GM19239 (cell line): ENCODE measurements at places on chromosomes 3 and 15.

GRCh38 chr15:51649659-51650521 is 27.3 kb upstream of the DMXL2 start:
- DNase-seq = peak; percentile 36

- DNase-seq = no peak
These were observed 9.2 kb downstream of the THBS1 start for GRCh38 chr15:39589815-39590644.

DNA sequence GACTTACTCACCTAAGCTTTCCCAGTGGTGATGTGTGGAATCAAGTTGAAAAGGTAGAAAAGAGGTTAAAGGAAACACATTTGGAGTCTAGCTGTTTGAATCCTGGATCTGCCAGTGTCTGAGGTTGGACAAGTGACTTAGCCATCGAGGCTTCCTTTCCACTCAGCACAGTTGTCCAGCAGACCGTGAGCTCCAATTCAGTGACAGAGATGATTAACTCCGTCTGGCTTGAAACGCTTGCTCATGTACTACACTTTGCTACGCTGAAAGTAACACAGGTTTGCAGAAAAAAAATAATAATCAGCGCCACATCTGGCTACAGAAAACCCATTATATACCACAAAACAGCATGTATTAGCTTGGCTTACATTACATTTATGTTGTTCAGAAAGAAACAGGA is 364.9 kb upstream of the MCTP2 start:
- DNase-seq = no peak

GRCh38 chr3:60847791-60848190 is 403.5 kb downstream of the FHIT start:
- DNase-seq = no peak

DNA sequence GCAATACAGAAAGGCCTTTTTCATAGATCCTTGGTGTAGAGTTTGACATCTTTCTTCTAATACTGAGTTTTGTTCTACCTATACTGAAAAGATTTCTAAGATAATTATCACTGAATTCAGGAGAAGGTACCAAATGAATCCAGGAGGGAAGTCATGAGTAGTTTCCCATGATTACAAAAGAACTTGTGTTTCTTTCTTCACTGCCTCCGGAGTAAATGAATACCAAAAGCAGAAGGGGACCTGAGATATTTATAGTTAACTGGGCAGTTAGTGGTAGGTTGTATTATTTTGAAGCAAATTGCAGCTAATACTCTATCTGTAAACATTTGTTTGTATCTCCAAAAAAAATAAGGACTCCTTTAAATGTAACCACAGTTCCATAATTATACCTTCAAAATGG is 175.4 kb downstream of the SUCNR1 start:
- DNase-seq = no peak

- no peak for DNase-seq
These were observed 107.2 kb downstream of the CHST2 start for GRCh38 chr3:143226678-143227291.

DNA sequence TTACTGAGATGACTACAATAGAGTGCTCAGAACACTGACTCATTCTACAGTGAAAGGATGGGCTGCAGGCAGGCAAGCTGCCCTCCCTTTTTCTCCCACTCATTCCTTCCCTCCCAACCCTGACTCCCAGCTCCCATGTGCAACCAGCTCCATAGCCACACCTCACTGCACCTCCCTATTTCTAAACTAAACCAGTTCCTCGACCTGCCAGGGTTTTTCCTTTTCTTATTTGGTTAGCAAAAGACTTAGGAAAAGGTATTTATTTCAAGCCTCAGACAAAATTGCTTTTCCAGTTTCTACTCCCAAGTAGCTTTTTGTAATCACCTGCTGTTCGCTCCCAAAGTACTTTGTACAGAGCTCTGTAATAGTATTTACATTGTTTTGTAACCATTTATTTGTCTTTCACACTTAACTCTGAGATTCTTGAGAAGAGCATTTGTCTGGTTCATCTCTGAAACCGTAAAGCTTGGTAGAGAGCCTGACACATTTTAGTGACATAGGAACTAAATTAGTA is 2.2 kb downstream of the AADAC start:
- DNase-seq = no peak

DNA sequence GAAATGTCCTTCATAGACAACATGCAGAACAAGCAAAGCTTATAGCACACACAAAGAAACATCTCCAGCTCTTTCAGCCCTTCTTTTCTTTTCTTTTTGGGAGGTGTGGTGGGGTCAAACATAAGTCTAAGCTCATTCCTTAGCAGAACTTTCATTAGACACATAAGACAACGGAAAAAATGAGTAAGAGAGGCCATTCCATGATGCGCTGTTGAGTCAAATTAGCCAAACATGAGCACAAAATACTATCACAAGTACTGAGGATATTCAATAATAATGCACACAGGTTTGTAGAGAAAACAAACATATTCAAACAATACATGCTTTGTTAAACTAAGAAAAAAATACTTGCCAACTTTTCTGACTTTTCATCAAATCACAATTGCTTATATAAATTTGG is 83.0 kb downstream of the PLOD2 start:
- no peak for DNase-seq

DNA sequence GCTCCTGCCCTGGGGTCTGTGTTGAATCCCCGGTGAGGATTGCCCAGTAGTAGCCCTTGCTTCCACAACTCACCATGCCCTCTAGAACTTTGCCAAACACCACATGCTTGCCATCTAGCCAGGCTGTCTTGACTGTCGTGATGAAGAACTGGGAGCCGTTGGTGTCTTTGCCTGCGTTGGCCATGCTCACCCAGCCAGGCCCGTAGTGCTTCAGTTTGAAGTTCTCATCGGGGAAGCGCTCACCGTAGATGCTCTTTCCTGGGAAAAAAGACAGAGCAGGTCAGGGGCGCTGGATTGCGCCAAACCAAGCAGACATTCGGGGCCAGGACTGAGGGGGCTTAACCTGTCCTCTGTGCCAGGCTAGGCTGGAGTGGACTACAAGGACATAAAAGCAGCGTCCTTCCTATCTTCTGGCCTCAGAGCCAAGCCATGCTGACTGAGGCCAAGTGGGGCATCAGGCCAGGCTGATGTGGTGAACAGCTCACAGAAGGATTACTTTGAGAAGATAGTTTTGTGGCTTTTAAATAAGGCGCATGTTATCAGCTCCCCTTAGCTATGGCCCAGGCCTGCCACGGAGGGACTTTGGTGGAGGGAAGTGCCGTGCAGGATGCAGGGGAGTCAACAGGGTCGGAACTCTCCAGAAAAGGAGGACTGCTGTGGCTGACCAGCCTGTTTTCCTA is 5.3 kb downstream of the SNX22 start:
- DNase-seq = no peak

GRCh38 chr15:53360881-53361280 is 398.6 kb downstream of the WDR72 start:
- no peak for DNase-seq

- no peak for DNase-seq
These were observed 118.1 kb downstream of the CLSTN2 start for GRCh38 chr3:140052771-140053702.

DNA sequence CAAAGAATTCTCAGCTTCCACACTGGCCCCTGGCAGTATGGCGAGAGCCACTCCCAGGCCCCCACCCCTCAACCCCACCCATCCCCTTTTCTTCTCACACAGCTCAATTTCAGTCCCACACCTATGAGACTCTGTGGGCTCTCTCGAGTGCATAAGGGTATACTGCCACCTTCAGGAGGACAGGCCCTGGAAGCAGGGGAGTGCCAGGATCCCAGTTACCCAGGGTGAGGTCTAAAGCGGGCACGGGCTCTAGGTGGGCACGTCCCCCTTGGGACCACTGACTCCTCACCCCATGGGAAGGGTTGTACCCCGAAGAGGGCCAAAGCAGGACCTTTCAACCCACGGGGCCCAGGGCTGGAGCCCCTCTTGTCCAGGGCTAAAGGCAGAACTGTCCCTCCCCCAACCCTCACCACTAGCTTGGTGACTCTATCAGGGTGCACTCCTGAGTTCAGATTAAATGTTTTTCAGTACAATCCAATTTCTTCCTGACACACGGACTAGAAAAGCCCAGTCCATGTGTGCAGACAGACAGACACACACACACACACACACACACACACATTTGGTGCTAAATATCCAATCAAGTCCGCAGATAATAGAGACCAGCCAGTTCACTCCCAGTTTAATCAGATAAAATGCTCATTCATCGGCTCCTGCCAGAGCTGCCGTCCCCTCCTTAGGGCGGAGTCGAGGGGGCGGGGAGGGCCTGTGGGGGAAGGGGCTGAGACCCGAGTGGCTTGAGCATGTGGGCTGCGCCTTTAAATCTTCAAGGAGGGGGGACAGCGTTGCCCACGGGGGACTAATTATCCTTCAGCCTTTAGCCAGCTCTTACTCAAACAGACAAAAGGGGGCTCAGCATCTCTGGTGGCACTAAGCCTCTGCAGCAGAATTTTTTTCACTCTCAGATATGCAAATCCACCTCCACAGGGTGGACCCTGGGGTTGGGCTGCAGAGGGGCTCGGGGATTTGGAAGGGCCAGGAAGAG is 59.3 kb downstream of the CYP11A1 start:
- DNase-seq = peak; percentile 57

- no peak for DNase-seq
These were observed 36.9 kb downstream of the POLR2M start for GRCh38 chr15:57743424-57743823.

DNA sequence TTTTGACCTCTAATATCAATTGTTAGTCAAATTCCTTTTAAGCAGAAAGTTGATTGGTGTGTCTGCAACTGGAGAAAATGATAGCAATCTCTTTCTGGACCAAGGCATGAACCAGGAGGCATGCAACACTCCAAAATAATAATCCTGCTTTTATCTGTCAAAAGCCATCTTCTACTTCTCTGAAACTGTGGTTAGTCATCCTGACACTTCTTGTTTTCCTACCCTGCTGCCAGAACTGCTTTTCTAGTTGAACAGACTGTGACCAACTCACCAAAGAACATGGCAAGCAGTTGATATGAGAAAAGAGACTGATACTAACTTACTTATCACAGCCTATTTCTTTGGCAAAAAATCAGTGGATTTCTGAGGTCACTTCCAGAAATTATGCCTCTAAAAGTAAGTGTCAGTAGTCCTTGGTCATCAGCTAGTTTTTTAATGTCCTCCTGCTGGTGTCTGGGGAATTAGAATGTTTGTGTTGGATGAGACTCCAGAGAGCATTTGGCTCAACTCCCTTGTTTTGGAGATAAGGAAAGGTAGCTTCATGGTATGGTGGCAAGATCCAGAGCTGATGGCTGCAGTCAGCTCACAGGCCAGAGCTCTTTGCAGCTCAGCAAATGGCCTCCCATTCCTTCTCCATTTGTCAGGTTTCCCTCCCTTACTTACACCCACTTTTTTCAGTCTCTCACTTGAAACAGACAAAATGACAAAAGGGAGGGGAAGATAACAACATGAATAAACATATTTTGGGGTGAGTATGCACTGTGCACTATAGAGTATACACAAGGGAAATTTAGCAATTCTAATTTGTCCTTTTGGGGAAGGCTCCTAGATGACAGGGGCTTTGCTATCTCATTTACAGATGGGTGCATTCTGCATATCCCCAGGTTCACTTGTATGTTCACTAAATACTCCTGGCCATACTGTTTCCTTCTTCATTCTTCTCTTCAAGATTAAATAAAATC is 7.0 kb downstream of the CRYGS start:
- DNase-seq = no peak

- DNase-seq = no peak
These were observed 183.3 kb downstream of the PDE8A start for GRCh38 chr15:85164841-85165466.
